ENCODE measurements at places on chromosomes 3 and 15. TPM values are rescaled to one million over a fixed set of nuclear protein-coding genes. Genes with fewer than 3 reads are reported as not detected.
A peak's percentile ranks its signal among the peaks of the same experiment; 100 is the strongest.

- no peak for DNase-seq
Measured at GRCh38 chr3:32848215-32848614, 30.4 kb downstream of the TRIM71 start.

DNA sequence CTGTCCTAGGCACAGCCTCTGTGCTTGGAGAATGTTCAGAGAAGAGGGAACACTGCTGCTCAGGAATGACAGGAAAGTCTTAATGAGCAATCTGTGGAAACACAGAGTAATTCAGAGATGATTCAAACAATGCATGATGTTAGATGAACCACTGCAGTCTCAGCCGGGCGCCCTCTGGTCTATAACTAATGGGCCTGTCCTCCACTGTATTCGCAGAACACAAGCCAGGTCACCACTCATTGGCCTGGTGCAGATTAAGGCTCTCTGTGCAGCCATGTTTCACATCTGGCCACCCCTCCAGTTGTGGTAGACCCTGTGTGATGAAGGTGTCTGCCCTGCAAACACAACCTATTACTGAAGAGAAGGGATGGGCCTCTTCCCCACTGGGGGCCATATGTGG is 281.7 kb upstream of the ROPN1 start:
- DNase-seq: no peak

DNA sequence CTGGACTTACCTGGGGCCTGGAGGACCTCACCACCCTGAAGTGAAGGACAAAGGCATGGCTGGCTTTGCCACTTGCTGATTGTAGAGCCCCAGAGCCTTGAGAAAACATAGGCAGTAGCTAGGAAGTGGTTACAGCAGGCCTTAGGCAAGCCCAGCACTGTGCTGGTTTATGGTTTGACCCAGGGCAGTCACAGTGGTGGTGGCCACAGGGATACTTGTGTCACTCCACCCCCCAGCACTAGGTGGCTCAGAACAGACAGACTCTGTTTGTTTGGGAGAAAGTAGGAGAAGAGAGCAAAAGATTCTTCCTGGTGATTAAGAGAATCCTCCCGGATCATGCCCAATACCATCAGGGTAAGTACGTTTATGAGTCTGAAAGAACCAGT is 13.2 kb upstream of the COL8A1 start:
- DNase-seq: no peak

Gene ZNF502
- 7.6 TPM for total RNA-seq

GRCh38 chr3:76245073-76245472 is 459.7 kb upstream of the ZNF717 start:
- DNase-seq: peak; percentile 25

All from lung (tissue), 17 donors.